ENCODE measurements at places on chromosomes 1 and 21.

DNA sequence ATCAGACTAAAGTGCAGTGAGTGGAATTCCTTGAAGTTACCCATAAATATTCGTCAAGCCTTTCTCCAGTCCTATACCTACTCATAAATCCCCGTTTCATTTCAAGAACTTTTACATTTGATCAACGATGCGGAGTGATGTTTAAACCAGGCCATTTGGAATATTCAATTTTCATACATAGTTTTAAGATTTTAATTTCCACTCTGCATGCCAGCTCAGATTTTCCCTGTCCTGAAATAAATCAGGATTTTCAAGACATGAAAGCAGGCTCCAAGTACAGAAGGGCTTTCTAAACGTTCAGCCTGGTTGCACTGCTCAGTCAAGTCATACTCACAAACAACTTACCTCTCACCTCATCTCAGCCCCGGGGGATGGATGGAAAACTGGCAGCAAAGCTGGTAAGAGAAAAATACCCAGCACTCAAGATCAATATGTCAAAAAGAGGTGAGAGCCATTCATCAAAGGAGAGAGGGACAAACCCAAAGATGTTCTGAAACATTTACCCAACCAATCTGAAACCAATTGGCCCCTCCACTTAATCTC, 418.5 kb downstream of the PLPP3 start:
- DNase-seq, result no peak

DNA sequence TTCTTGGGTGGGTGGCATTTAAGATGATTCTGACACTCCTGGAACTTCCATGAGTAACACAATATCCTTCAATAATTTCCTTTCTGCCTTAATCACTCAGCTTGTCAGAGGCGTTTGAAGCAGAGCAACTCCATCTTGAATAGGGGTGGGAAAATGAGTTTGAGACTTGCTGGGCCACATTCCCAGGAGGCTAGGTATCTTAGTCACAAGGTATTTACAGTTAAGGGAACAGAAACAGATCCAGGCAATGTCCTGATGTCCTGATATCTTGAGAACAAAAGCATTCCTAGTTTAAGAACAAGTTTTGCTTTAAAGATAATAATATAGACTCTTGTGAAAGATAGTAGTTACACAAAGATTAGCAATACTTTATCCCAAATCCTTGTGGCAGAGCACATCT, 76.6 kb upstream of the KIAA0040 start:
- DNase-seq, result no peak

DNA sequence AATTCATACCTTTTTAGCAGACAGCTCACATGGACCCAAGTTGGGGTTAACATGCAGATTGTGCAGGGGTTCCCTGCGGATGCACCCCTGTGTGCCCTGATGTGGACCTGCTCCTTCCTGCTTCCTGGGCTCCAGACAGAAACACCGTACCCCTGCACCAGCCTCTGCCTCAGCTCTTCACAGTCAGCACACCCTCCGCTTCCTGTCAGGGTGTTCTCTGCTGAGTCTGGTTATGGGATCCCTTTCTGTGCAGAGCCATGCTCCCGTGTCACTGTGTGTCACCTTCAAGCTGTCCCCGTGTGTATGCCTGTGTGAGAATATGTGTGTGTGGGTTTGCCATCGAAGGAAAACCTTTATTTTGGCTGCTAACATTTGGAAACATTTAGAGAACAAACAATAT, 48.7 kb upstream of the KCNJ15 start:
- no peak for DNase-seq

DNA sequence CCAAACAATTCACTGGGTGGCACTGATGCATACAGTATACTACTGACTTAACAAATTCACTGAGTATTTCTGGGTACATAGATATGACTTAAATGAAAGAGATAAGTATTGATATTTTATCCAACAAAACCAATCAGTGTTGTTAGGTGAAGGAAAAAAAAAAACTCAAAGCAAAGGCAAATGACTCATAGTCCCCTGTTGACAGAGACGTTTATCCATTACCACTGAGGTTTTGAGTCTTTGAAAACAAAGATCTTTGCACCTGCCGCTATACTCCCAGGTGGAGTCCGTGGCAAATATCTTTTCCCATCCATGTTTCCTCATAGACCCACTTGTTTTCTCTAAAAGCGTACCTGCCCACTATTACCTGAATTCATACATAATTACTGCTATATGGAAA, 18.4 kb downstream of the DYNLT5 start:
- no peak for DNase-seq

- DNase-seq, result peak; percentile 96
These were observed 15.1 kb upstream of the PIGV start for GRCh38 chr1:26772687-26773086.

GRCh38 chr1:206005778-206006180, 2.6 kb upstream of the RAB7B start:
- DNase-seq, result no peak

DNA sequence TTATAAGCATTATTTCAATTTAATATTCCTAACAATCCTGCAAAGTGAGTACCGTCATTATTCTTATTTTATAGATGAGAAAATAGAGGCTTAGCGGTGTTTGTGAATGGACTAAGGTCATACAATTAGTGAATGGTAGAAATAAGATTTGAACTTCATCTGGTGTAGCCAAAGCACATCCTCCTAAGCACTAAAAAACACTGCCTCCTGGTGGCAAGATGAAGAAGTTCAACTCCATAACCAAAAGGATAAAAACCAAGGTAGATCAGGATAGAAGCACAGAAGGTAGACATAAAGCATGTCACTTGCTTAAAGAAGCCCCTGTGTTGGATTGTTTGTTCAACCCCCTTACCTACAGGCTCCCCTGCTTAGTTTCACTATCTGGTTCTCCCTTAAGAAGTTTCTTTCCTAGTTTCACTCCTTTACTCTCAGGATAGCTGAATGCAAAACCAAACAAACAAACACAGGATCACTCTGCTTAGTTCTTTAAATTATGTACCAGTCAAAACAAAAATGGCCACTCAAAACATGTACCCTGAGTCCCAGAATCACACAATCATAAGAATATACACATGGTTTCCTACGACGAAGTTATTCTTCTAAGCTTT, 12.7 kb upstream of the AIM2 start:
- DNase-seq, result no peak

DNA sequence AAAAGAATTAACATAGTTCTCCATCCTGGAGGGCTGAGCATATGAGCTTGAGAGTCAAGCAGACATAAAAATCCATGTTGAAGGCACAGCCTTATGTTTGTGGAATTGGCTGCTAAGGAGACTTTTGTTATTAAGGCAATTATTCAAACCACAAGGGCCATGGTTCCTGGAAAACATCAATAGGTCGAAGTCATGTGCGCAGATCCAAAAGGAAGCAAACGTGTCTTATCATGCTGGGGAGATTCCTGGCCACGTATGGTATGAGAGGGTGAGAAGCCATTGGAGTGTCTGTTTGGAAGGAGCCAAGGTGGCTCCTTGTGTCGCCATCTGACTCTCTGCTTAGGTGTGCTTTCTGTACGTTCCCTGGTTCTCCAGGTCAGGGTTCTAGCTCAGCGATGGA, 61.8 kb upstream of the COA6 start:
- no peak for DNase-seq

DNA sequence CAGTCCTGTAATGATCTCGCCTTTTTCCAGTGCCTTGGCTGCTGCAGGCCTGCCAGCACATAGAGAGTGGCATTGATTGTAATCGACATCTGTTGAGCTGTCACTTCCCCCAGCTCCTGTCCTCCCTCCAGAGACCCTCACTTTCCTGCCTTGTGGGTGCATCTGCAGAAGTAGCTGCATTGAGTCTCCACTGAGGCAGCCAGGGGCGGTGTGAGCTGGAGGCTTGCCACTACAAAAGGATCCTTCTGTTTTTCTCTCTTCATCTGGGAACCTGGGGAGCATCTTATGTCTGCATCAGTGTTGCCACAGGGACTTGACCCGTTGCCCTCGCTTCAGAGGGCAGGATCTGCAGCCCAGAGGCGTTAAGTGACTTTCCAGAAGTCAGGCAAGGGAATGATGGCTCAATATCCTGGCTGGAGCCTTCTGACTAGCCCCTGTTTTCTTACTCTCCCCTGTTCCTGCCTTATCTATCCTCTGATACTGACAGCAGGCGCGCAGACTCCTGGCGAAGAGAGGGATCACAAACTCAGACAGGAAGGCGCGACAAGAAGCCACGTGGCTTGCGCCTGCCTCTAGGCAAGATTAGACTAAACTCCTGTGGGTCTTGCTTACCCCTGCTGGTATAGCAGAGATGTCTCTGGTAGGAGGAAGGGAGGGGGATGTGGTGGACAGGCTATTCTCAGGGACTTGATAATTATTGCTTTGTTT, 13.3 kb upstream of the FMOD start:
- no peak for DNase-seq

Data from AG09309 (cell line).